Activated CD4-positive, alpha-beta memory T cell treated with anti-CD3 and anti-CD28 coated beads for 36 hours (primary cell): ENCODE measurements at places on chromosomes 2 and 18.

DNA sequence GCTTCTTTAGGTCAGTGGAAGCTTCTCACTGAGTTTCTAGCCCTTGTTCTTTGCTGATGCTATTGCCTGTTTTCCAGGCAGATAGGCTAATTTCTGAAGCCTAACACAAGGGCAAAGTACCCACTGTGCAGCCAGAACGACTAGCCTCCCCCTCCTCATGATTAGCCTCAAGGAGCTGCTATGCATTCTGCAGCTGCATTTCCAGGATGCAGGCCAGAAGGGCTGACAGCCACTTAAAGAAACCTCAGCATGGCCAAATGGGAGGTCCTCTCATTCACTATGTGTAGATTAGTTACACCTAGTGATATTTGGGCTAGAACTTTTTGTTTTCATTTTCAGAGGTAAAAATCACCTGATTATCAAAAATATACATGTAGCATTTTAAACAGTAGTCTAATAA lies 216.0 kb downstream of the RAD51AP2 start:
- DNase-seq = no peak

DNA sequence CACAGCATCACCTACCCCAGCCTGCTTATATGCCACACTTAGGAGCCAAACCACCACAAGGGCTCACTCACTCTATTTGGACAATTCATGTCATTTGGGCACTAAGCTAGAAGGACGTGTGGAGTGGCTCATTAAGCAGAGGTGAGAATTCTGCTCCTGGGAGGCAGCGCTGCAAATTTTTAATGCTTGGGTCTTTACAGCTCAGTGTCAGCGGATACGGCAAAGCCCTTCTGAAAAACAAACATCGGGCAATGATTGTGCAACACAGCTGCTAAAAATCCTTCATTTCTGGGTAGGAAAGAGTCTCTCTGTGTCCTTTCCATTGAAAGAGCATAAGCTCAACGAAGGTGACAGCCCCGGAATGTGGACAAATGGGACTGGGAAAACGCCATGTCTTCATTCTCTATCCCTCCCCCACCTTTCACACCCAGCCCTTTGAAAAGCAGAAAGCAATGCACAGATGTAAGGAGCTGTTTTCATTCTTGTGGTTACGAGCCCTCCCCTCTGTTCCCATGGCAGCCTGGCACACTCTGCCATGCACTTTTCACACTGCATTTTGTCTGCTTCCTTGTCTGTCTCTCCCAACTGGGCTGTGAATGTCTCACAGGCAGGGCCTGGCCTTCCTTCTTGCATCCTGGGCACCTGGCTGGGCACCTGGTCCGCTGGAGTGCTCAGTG lies 16.0 kb downstream of the TMEM177 start:
- DNase-seq = no peak

DNA sequence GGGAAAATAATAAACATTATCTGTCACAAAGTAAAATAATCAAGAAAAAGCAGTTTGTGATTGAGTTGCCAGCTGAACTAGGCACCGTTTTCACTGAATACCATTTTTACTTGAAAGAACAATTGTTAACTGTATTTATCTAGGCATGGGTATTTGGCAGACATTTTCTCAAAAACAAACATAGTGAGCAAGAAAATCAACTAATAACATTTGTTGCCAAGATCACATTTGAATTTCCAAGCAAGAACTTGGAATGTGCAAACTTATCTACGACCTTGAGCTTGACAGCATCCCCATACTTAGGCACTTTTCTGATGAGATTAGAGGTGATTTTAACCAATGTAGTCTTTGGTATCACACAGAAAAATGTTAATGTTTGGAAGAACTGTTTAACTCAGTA lies 16.7 kb downstream of the SS18 start:
- DNase-seq = no peak

- DNase-seq = no peak
These were observed 14.8 kb downstream of the TRABD2A start for GRCh38 chr2:84866122-84866521.

DNA sequence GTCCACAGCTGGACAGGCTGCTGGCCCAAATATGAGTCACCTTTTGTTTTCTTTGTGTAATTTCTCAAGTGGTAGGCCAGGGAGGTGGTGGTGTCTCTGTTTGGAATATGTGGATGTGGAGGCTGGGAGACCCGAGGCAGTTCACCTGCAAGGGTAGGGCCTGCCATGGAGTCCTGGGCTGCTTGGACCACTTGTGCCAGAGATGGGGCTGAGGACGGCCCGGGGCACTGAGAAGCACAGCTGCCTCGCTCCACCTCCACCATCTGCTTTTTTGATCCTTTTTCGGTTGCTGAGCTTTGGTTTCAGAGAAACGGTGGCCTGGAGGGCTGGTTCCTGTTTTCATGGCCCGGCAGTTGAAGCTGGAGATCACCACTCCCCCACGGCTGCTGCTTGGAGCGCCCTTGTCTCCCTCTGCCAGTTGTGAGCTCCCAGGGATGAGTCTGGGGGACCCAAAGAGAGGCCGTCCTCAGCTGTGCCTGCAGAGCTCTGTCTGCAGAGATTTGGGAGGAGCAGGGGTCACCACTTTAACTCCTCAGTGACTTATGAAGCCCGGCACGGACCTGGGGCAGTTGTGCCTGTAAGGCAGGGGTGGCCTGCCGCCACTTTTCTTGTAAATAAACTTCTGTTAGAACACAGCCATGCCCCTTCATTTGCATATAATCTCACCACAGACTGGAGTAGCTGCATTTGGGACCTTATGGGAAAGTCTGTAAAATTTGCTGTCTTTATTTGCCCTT lies 67.6 kb upstream of the MCFD2 start:
- DNase-seq = no peak

GRCh38 chr2:73841912-73842738 lies 13.4 kb downstream of the STAMBP start:
- DNase-seq = no peak

- no peak for DNase-seq
These were observed 242.5 kb downstream of the EXOC6B start for GRCh38 chr2:72583376-72583775.

GRCh38 chr2:231554748-231555545 lies 24.7 kb upstream of the NMUR1 start:
- DNase-seq = peak; percentile 24

DNA sequence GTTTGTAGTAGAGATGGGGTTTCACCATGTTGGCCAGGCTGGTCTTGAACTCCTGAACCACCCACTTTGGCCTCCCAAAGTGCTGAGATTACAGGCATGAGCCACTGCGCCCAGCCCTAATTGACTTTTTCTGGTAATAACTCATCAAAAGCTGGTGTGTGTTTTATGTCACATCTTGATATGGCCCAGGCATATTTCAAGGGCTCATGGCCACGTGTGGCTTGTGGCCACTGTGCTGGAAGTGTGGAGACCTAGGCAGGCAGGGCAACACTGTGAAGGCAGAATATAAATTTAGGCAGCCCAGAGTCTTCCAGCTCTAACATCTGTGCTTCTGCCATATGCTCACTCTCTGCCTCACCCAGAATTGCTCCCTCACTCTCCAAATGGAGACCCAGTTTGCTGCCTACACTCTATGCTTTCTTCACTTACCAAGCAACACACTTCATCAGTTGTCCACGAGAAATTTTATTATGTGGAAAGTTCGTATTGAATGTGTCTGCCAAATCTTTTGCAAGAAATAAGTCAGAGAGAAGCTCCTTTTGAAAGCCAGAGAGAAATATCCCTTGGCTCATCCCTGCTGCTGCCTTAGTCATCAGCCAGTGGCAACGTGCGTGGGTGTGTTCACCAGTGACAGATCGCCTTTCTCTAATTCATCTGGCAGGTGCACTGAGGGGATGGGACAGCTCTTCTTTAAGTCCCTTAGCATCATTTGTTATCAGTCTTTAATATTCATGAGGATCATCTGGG lies 129.4 kb upstream of the CXCR4 start:
- peak; percentile 79 for DNase-seq

- DNase-seq = no peak
These were observed 1305.0 kb downstream of the CNTNAP5 start for GRCh38 chr2:125330133-125330532.

DNA sequence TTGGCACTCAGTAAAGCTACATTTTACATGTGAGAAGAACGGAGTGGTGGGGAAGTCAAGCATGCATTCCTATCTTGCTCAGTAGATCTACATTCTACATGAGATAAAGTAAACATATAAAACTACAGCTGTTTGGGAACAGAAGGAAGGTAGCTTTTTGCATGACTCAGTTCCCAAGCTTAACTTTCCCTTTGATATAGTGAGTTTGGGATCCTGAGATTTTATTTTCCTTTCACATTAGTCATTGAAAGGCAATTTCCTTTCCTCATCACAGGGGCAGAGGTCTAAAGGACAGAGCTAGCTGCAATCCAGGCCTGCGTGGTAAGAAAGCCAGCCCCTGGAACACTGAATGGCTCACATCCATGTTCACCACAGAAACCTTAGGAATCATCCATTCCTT lies 257.2 kb downstream of the SRBD1 start:
- no peak for DNase-seq

- DNase-seq = peak; percentile 29
These were observed 760 bp upstream of the CNOT11 start for GRCh38 chr2:101251844-101252407.

DNA sequence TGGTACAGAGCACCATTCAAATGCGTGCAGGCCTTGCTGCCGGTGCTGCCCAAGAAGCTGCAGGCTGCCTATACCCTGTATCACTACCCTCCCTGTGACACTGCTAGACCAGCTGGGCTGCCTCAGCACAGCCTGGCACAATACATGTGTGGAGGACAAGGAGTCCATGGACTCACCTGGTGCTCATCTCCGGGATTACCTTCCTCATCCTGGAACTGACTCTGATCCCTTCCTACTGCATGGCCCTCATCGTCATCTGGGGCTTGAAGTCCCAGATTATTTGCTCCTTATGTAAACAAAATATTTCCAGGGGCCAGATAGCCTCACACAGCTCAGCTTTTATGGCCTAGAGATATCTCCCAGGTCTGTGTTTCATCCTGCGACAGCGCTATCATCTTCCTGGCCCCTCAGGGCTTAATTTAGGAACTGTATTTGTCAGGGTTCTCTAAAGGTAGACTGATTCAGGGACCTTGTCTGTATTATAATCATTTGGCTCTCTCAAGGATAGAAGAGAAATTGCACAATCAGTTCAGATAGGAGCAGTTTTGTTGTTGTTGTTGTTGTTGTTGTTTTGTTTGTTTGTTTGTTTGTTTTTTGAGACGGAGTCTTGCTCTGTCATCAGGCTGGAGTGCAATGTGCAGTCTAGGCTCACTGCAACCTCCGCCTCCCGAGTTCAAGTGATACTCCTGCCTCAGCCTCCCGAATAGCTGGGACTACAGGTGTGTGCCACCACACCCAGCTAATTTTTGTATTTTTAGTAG lies 42.9 kb downstream of the WDR75 start:
- no peak for DNase-seq

DNA sequence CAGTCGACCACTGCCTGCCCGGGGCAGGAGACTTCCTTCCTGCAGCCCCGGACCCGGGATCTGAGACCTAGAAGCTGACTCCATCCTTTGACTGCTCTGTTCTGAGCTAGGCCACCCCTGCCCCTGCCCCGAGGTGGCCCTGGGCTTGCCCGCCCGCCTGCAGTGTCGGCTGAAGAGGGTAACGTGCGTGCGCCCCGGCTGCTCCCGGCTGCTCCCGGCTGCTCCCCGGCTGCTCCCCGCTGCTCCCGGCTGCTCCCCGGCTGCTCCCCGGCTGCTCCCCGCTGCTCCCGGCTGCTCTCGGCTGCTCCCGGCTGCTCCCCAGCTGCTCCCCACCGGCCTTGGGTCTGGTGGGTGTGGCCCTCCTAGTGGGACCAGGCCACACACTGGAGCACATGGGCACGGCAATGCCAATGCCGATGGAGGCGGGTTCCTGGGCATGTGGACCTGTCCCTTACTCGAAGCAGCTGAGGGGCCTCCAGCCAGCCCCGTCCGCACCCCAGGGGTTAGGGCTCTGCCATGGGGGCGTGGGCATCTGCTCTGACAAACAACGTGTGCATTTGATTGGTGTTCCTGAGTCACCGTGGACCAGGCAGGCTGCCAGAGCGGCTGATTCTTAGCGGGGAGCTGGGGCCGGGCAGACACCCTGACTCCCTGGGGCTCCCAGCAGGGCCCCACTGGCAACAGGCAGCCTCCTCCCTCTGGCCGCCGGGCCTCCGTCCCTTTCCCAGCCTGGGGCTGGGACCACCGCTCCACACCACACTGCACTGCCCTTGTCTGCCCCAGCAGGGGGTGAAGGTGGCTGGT lies 2.0 kb upstream of the GAL3ST2 start:
- peak; percentile 7 for DNase-seq

DNA sequence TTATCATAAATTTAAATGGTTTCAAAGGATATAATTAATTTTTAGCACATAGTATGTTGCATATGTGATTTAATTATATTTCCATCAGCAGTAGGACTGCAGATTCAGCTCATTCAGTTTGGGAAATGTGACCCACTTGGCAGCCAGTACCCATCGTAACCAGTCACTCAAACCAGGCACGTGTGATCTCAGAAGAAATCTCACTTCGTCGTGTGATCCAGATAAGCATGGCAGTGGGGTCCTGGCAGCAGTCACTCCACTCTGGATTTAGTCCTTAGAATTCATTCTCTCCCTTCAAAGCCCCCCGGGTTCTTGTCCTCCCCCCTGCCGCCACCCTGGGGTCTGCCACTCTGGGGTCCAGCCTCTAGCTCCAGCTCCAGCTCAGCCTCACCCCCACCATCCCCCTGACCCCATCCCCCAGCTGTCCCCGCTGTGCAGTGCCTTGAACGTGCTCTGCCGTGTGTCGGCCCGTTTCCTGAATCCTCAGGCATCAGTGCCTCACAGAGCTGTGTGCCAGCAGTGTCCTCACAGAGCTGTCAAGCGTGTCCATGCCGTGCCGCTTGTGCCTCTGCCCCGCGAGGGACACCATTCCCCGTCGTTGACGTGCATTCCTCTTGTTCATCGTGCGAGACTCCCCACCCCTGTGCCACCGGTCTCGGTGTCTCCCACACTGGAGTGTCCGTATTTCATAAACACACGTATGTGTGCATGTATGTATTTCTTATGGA lies 34.8 kb downstream of the TRAPPC12 start:
- no peak for DNase-seq

DNA sequence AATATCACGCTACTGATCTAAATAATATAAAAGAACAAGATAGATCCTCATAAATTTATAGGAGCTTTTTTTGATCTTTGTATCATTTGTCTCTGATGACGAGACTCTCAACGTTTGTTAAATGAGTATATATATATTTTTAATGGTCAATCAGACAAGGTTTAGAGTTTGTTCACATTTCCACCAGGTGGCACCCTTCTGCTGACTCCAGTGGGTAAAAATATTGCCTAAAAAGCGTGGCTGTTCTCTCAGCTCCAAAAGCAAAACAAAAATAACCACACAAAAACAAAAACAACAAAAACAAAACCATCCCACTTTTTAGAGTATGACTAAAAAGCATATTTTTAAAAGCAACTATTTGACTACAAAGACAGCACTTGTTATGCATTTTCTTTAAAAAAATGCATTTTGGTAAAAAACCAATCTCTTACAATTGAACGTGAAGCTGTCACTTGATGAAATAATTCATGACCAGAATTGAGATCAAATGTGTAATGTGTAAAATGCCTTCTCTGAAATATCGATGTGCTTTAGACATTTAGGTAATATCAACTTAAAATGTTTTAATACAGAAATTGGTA lies 723.2 kb downstream of the DPP10 start:
- no peak for DNase-seq
